ENCODE measurements at places on chromosomes 12 and 14.

- no peak for DNase-seq
Observed at GRCh38 chr12:107351713-107352112, 258.4 kb upstream of the CRY1 start.

DNA sequence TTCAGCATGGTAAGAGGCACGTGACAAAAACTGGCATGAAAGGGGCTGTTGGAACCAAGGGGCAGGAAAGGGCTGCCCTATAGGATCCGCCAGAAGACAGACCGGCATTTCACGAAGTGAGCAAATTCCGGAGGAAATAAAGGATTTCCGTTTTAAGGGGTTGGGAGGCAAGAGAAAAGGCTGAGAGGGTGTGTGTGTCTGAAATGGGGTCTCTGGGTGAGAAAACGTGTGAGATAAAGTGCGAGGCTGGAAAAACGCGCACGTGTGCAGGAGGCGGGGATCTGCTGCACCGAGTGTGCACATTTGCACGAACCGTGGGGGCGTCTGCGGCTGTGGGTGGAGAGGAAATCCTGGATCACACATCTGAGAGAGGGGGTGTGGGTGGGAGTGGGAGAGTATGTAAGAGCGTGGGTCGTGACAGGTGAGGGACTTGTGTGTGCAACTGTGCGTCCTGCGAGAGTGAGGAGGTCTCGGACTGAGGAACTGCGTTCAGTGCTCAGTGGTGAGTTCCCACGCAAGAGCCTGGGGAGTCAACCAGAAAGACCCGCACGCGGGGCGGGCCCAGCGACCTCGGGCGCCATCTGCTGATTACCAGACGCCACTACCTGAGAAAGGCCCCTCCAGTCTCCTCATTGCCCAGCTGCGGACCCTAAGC, 37.0 kb upstream of the P2RX7 start:
- DNase-seq, result peak; percentile 57

DNA sequence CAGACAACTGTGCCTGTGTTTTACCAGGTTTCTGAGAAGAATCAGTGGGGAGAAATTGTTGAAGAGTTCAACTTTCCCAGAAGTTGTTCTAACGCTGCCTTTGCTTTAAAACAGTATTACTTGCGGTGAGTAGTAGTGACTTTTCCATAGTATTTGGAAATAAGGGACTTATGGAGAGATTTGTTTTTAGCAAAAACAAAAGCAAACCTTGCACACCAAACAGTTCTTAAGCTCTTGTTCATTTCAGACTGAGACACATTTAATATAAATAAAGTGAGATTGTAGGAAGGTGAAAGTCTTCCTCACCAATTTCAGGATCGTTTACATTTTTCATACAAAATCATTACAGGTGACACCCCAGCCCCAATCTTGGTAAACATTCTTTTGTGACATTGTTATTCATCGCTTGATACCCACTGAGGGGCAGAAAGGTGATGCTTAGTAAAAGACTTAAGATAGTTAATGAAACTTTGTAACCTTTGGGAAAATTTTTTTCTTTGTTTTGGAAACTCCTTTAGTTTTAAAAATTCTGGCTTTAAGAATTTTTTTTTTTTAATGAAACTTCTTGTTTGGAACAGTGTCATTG, 1.8 kb downstream of the ARID2 start:
- DNase-seq, result no peak

- DNase-seq, result no peak
Observed at GRCh38 chr12:79648881-79649280, 41.9 kb downstream of the PAWR start.

GRCh38 chr14:92994131-92994676, 71.3 kb downstream of the CHGA start:
- DNase-seq, result no peak

- DNase-seq, result no peak
Observed at GRCh38 chr14:62736048-62737043, 308.9 kb downstream of the KCNH5 start.

- DNase-seq, result no peak
Observed at GRCh38 chr14:62329427-62329826, 567.2 kb downstream of the SNAPC1 start.

DNA sequence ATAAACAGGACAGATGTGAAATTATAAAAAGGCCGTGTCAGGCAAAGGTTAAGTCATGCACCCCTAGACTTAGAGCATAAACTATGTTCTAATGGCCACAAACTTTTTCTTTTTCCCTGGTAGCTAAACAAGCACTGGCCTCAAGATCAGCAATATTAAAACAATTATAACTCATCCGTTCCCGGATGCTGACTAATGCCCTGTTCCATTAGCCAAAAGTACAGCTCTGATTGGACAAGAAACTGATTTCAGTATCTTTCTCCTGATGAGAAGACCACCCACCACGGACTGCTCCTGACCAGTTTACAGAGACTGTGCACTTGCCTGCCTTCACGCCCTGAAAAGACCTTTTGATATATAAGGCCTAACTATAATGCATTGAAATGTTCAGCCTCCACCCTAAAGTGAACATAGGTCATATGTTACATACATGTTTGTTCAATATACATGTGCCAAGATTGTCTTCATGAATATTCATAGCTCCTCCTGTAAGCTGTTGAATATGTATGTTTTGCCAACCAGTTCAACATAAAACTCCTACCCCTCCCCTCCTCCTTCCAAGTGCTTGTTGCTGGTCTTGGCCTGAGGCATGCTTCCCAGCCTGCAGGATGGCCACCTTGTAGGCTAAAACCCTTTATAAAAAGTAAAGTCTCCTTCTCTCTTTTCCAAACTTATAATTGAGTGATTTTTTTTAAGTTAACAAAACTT, 162.0 kb downstream of the IPO8 start:
- no peak for DNase-seq

DNA sequence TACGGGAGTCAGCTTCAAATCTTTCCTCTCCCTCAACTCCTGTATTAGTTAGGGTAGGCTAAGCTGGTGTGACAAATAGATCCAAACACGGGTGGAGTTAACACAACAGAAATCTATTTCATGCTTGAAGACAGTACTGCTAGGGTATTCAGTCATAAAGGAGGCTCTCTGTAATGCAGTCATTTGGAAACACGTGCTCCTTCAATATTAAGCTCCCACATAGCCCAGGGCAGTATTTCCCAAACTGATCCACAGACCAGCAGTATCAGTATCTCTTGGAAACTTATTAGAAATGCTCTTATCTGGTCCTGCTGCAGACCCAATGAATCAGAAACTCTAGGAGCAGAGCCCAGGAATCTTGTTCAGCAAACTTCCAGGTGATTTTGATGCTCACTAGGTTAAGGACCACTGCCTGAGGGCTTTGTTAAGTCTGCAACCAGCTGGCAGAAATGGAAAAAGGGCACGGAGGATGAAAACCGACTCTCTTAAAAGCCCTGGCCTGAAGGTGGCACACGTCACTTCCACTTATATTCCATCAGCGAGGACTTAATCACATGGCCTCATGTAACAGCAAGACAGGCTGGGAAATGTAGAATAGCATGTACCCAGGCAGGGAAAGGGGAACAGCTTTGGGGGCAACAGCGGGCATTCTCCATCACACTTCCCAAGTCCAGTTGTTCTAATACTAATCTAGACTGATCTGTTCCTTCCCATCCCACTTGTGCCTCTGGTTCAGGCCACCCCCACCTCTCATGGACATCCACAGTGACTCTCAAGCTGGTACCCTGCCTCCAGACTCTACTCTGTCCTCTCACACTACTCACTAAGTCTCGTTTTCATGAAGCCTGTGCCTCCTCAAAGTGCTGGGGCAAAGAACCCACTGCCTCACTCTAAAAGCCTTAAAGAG, 38.2 kb upstream of the RIC8B start:
- no peak for DNase-seq

GRCh38 chr12:23596568-23596967, 352.9 kb downstream of the SOX5 start:
- DNase-seq, result no peak

DNA sequence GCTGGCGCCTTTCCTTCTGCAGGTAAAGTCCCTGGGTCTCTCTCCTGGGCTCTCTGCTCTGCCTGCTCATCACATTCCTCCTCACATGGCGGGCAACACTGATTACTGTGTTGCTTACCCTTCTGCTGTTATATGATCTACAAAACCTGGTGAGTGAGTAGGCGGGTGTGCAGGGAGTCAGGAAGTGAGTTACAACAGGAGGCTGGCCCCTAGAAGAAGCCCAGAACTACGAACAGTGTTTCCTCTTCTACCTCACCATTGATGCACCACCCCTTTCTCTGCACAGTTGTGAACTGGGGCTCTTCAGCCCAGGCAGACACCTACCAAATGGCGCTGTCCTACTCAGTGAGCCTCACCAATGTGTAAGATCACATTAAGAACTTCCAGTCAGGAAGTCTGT, 4.9 kb upstream of the KLHL33 start:
- no peak for DNase-seq

- no peak for DNase-seq
Observed at GRCh38 chr12:84131076-84131475, 781.5 kb downstream of the SLC6A15 start.

DNA sequence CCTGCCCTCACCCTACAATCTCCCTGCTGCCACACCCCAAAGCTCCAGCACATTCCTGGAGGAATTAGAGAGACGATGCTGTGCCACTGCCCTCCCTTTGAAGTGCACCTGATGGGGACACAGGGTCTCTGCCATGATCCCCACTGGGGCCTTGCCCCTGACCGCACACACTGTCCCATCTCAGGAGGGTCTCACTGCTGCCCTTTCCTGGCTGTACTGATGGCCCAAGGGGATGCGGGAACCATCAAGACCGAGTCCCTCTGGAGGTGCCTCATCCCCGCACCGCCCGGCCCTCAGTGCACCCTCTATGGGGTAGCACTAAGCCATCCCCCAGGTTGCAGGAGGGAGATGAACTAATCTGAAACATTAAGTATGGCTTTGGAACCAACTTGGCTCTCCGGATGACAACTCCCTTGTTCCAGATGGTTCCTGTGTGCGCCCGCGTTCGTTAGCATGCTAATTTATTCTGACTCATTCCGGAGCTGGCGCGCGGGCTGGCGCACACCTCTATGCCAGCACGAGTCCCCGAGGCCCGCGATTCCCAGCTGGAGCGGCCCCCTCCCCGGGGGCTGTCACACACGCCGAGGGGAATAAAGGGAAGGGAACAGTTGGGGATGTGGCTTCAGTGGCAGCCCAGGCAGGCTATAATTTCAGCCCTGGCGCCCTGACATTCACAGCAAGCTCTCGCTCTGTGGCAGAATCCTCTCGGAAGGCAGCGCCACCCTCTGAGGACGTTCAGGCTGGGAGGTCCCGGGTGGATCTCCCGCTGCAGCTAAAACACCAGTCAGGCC, 34.2 kb upstream of the C14orf180 start:
- no peak for DNase-seq

GRCh38 chr12:128807161-128807724, 16.5 kb downstream of the SLC15A4 start:
- DNase-seq, result no peak

- DNase-seq, result no peak
Observed at GRCh38 chr14:105203057-105203531, 22.0 kb upstream of the NUDT14 start.

DNA sequence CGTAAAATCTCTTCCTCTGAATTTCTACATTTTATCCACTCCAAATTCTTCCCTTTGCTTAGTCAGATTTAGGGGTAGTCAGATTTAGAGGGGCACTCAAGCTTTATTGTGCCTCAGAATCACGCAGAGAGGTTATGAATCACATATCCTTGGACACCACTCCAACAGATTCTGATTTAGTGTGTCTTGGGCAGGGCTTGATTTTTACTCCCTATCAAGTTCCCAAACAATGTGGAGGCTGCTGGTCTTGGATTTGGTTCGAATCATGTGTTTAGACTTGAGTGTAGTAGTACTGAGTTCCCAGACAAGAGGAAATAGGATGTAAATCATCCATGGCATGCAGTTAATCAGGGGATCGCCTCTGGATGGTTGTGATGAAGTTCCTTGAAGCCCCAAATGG, 298.1 kb upstream of the CLEC14A start:
- DNase-seq, result no peak

DNA sequence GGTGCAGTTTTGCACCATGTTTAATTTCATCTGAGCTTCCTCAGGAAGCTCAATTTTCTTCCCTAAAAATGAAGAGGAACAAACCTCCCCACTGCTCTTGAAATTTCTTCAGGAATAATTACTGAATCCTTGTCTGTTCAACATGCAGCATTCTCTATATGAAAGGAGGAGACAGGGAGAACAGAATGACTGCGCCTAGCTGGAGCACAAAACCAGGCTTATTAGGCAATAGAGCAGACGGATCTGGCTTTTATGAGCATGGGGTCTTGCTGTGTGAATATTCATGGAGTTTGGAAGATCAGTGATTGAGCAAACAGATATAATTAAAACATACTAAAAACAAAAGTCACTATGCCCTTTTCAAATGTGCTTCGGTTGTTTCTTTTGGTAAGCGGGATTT, 148.1 kb downstream of the SUDS3 start:
- no peak for DNase-seq

DNA sequence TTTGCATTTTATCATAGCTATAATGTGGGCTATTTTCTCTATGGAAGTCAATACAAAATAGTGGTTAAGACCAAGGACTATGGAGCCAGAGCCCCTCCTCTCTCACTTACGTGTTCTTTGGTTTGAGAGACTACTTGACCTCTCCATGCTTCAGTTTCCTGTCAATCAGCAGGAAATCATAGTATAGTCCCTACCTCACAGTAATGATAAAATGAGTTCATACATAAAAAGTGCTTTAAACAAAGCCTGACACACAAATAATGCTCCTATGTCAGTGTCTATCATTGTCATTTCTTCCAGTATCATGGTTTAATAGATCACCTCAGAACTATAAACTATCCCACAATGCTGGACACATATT, 90.4 kb downstream of the MED13L start:
- DNase-seq, result no peak

DNA sequence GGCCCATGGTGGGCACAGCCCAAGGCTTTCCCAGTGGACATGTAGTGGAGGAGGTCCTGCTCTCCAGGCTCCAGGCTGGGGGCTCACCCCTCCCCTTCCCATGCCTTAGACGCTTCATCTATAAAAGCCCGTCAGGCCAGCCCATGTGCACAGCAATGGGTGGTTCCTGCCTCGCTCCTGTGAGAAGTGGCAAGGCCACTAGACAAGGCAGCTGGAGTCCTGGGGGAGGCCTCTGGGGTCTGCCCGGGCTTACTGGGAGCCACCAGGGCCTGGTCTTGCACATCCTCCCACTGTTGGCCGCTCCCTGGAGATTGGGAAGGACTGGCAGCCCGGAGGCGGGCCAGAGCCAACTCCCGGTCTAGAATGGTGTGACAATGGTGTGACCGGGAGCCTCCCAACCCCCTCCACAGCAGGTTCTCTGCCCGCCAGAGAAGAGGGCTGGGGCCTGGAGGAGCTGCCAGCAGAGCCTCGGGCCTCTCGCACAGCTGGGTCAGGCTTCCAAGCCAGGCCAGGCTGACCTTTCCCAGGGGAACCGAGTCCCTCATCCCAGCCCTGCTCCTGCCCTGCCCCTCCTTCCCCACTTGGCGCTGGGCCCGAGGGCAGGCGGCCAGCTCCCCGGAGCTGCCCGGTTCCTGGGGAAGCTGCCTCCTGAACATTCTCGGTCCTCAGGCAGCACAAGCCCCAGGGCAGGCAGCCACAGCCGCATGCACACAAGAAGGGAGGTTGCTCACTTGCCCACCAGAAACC, 97.9 kb downstream of the RFLNA start:
- DNase-seq, result no peak

- peak; percentile 96 for DNase-seq
Observed at GRCh38 chr12:57462251-57462911, 2.8 kb downstream of the GLI1 start.

GRCh38 chr14:92677087-92677668, 71.2 kb downstream of the LGMN start:
- no peak for DNase-seq

GRCh38 chr14:94485944-94486841, 10.2 kb upstream of the SERPINA9 start:
- peak; percentile 71 for DNase-seq

- DNase-seq, result no peak
Observed at GRCh38 chr12:56521209-56521589, 421 bp upstream of the RBMS2 start.
